ENCODE measurements at places on chromosomes 3 and 15. TPM values are rescaled to one million over a fixed set of nuclear protein-coding genes. Genes with fewer than 3 reads are reported as not detected.

The STRA6 gene
- not detected for polyA plus RNA-seq

The FETUB gene
- polyA plus RNA-seq: not detected

The AP3B2 gene
- not detected for polyA plus RNA-seq

The SLC12A1 gene
- not detected for polyA plus RNA-seq

The ZNF770 gene
- 150 TPM for polyA plus RNA-seq

The PATL2 gene
- polyA plus RNA-seq: 27.5 TPM

The POPDC2 gene
- 3.5 TPM for polyA plus RNA-seq

Data from naive B cell (primary cell).